Heart right ventricle (tissue), 16 donors: ENCODE measurements at places on chromosomes 3 and 15.

DNA sequence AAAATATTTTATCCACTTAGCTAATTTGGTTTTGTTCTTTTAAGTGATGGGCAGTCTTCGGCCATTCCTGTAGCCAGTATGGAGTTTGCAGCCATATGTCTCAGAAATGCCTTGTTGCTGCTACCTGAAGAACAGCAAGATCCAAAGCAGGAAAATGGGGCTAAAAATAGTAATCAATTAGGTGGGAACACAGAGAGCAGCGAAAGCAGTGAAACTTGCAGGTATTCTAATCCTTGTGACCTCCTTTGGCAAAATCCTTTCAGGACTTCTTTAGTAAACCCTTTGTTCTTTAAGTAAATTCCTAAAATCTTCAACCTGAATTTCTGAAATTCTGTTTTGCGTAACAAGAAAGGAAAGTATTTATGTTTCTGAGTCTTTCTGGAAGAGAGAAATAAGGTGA lies 49.8 kb downstream of the CNOT10 start:
- no peak for DNase-seq

DNA sequence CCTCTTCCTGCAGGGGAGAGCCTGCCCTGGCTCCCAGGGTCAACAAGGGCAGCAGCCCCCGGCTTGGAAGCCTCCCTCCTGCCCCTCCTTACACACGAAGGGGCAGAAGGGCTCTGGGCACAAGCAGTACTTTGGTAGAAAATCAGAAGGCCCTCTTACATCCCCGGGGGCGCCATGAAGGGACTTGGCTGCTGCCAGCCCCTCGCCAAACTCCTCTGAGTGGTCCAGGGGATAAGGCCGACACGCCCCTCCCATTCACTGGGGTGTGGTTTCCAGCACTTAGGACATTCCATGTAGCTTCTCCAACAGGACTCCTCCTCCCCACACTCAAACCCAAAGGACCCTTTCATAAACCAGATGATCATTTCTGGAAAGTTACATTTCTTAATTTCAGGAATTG lies 1.2 kb upstream of the ST8SIA2 start:
- DNase-seq, result no peak

DNA sequence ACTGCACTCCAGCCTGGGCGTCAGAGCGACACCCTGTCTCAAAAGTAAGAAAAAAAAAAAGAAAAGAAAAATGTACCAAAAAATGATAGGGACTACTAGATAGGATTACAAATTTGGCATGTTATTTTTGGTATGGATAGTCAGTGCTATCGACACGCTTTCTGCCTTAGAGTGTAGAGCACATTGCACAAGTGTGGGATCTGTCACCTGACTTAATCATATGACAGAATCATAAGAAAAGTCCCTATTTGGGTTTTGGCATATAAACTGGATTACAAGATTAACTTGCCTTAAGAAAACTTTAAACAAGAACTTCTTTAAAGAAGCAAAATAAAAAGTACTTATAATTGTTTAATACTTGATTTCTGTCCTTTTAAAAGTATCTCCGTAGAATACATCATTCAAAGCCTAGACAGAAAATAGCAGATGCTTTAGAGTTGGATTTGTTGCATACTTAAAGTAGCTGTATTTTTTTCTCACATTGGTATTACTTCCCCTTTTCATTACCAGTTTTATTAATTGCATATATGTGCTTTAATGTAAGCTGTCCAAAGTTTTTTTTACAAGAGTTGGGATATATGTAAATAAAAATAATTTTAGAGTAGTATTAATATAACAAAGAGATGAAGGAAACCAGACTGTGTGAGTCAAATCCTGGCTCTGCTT lies 7.8 kb downstream of the ATP6V1A start:
- DNase-seq, result no peak

DNA sequence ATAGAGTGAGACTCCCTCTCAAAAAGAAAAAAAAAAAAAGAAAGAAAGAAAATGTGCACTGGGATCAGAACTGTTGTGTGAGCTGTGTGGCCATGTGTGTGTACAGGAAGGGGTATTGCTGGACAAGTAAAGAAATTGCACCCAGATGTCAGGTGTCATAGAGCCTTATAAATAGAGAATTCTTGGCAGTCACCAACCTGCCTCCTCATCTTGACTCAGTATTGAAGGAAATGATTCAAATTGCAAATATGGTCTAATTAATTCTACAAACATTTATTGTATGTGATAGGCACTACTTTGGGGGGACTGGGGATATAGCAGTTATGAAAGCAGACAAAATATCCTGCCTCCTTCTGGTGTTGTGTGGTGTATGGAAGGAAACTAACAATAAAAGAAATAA lies 243.8 kb upstream of the TTC14 start:
- no peak for DNase-seq

DNA sequence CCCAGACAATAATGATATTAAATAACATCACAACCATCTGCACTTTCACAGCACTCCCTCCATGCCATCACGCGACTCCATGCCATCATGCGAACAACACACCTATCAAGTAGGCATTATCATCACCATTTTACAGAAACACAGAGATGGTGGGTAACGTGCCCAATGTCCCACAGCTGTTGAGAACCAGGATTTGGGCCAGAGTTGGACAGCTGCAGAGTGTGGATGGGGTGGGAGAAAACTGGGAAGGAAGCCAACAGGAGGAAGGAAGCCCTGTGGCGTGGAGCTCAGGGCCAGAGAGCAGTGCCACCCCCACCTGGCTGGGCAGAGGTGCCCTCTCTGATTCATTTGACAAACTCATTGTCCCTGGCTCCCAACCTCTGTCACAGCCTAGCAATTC lies 29.0 kb downstream of the RBPMS2 start:
- DNase-seq, result no peak
